CD8-positive, alpha-beta memory T cell (primary cell): ENCODE measurements at places on chromosomes 13 and 19. TPM values are rescaled to one million over a fixed set of nuclear protein-coding genes. Genes with fewer than 3 reads are reported as not detected.

DNA sequence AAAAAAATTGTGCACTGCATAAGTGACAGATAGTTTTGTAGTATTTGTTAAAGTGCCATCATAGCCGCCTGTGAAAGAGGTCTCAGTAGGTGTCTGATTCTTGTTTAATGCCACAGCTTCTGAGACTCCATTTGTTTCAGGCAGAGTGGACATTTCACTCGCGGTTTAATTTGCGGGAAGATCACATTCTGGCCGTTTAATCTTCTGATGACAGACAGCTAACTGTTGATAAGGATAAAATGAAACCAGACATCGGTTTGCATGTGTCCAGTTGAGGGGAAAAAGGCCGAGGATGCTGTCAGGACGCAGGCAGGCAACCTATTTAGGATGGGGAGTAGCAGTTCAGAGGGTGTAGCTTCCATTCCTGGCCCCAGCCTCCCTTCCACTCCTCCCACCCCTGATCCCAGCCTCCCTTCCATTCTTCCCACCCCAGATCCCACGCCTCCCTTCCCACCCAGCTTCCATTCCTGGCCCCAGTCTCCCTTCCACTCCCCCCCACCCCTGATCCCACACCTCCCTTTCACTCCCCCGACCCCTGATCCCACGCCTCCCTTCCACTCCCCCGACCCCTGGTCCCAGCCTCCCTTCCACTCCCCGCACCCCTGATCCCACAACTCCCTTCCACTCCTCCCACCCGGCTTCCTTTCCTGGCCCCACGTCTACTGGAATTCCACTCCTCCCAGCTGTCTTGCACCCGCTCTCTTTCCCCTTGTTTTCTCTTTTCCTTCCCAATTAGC, 23.8 kb downstream of the ATP11A start:
- DNase-seq: no peak

Gene ZNF426
- 18.7 TPM for total RNA-seq

DNA sequence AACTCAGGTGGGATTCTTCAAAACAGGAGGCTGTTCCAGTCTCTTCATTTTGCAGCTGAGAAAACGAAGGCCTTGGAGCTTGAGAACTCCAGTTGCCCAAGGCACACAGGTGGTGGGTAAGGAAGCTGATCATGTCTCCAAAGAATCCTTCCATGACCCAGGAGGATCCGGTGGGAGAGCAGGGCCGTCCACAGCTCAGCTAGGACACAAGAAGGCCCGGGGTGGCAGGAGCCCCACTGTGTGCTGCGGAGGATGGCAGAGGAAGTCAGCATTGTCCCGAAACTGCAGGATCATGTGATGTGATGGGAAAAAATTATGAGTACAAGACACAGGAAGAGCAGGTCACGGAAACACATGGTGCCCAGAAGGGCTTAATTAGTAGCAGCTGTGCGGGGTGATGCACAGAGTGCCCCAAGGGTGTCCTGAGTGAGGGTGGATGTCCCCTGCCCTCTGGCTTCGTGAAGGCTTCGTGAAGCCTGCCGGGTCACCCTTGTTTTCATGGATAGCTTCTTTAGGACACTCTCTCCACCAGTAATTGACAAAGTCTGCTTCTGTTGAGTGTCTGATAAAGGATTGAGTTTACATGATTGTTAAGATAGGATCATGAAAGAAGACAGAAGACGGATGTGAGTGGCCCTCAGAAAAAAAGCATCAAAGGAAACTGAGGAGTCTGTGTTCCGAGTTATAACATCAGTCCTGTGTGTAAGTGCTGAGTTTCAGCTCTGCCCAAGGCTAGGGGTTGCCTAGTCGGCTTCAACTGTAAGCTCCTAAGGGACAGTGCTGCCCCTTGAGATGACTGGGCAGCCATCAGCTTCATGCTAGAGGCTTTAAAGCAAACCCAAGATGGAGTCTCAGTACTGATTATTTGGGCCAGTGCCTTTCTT, 33.8 kb upstream of the SACS start:
- no peak for DNase-seq

DNA sequence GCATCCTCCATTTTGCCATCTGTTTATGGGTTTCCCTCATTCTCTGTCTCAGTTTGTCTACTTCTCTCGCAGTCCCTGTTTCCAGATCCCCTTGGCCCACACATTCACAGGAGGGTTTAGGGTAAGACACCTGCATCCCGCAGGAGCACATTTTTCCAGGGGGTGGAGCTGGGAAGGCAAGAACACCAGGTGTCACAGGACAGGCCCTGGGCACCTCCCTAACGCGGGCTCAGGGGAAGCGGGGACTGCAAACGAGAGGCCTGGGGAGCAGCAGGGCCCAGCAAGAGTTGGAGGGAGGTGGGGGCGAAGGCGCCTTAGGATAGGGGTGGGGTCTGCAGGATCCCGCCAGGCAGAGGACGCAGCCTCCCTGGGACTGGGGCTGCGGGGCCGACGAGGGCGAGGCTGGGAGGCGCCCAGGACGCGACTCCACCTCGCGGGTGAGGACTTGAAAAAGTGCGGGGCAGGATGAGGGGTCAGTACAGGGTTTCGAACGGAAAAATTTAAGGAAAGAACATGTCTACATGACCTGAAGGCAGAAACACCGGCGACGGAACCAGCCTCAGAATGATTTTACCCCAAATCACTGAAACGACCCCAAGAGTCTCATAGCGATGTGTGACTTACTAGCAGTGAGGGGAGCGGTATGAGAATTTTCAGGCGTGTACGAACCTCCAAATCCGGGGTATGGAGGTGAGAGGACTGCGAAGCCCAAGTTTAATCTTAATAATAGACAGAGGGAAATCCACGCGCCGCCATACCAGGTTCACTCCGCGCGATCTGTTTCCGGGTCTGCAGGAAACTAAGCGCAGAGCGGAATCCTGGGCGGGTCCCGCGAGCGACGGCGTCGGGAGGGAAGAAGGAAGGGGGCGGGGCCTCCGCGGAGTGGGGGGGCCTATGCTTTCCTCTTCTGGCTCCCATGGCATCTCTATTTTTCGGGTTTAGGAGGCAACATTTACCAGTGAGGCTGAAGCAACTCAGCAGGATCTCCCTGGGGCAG, 7.1 kb upstream of the ERVV-2 start:
- DNase-seq: no peak

GRCh38 chr19:53519446-53519845, 18.5 kb upstream of the ZNF331 start:
- no peak for DNase-seq

GRCh38 chr19:5026706-5027273, 57.9 kb downstream of the KDM4B start:
- DNase-seq: no peak

DNA sequence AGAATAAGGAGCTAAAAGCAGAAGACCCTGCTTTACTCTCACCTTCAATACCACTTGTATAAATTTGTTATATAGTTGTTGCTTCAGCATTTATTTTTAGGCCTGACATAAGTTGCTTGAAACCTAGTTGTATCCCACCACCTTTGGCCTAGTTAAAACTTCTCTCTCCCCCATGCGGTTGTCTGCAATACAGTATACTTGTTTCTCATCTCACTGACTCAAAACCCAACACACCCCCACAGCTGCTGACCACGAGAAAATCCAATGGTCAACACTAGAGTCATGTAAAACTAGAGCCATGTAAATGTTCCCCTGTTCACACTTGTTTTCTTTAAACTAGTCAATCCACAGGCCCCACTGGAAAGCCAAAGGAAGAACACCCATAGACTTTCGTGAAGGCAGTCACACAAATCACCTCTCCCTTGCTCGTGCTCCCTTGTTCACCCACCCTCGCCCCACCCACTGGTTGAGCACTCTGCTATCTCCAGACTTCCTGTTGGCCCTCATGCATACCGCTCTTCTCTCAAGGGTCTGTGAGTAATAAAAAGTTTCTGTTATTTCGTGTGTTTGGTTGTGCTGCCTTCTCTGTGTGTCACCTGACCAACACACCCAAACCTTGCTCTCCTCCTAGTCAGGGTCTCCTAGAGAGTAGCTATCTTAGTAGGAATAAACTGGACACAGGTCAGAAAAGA, 12.9 kb upstream of the CCDC169 start:
- no peak for DNase-seq

- DNase-seq: no peak
Observed at GRCh38 chr19:33366127-33366526, 7.4 kb upstream of the CEBPG start.

Gene B3GNT3
- total RNA-seq: not detected

- DNase-seq: no peak
Observed at GRCh38 chr13:113762538-113762937, 3.5 kb downstream of the TMEM255B start.

DNA sequence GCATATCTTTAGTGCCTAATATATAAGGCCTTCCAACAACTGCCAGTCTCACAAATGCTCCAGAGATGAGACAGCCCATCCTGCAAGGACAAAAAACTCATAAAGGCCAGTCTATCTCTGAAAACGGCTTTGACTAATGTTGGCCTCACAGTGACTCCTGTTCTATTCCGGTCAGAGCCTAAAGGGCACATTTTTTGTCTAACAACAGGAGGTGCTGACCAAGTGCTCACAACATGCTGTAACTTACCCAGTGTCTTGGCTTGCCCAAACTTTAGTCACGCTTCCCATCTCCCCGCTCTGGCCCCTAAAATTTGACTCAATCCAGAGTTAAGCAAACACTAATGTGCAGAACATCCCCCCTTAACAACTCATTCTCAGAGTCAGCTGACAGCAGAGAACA, 1411.2 kb upstream of the MIR17HG start:
- no peak for DNase-seq

Gene CRTC1
- total RNA-seq: 7.1 TPM

DNA sequence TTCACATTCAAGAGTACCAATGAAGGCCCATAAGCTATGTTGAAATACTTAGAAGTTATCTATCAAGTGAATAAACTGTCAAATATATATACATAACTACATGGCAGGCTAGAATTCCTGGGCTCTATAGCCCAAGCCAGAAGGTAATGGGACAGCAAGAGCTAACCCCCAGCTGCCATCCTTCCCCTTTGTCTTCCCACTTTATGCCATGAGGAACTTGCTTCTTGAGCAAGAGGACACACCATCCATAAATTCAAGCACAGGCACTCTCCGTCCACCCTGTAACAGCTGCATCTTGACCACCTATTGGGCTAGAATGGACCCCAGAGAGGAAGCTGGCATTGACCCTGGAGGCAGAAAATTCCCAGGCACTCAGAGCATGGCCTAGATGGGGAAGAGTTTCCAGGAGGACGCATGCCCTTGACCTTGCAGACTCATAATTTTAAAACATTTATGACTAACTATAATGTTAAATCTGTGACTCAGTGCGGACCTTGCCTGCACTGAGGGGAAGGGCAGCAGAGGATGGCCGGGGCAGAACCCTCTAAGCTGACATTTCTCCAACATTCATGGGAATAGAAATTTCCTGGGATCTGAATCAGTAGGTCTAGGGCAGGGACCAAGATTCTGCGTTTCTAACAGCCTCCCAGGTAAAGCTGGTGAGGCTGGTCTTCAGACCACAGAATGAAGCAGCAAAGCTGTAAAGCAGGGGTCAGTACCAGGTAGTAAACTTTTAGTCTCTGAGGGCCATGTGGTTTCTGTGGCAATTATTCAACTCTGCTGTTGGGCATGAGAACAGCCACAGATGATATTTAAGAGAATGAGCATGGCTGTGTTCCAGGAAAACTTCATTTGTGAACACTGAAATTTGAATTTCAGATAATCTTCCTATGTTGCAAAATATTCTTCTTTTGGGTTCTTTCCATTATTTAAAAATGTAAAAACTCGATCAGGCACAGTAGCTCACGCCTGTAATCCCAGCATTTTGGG, 71.4 kb upstream of the CLDN10 start:
- DNase-seq: no peak

DNA sequence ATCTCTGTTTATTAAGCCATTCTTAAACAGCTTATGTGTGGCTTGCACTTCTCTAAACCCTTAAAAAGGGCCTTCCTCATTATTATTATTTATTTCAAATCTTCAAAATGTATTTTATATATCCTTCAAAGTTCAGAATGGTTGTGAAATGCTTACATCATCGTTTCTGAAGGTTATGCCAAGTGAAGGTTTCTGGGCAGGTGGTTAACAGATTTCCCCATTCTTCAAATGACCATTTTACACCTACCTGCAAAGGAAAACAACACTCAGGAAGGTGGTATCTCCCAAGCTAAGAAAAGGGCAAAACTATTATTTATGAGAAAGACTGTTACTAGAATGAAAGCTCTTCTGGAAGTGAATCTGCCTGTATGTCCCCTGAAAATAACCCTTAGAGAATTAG, 191.6 kb downstream of the SHISA2 start:
- DNase-seq: no peak

Gene CD22
- not detected for total RNA-seq

GRCh38 chr19:7698583-7698982, 3.3 kb downstream of the FCER2 start:
- no peak for DNase-seq

Gene ATCAY
- not detected for total RNA-seq
